ENCODE measurements at places on chromosomes 7 and 10.

GRCh38 chr10:89695307-89695706 lies 6.1 kb upstream of the KIF20B start:
- no peak for DNase-seq

- no peak for DNase-seq
Observed at GRCh38 chr7:86226191-86226590, 417.5 kb upstream of the GRM3 start.

- no peak for DNase-seq
Observed at GRCh38 chr7:37427276-37427940, 21.3 kb downstream of the ELMO1 start.

GRCh38 chr7:133730360-133730759 lies 396.8 kb upstream of the LRGUK start:
- DNase-seq = no peak

Measured in prostate gland (tissue), 2 donors.